ENCODE measurements at places on chromosomes 12 and 14.

DNA sequence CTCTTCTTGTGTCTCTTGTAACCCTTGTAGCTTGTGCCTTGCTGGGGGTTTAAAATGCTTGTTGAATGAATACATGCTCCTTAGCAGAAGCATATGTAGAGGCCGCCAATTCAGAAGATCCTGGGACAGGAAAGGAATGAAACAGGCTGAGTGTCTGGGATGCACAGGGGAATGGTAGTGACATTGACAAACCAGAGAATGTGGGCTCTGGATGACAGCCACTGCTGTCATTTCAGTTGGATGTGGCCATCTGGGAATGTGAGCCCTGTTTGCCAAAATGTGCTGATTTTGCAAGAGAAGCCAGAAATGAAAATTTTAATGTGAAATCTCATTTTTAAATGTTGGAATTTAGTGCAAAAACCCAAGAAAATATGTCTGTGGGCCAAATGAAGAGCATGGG lies 136.8 kb downstream of the DACT1 start:
- DNase-seq = no peak

DNA sequence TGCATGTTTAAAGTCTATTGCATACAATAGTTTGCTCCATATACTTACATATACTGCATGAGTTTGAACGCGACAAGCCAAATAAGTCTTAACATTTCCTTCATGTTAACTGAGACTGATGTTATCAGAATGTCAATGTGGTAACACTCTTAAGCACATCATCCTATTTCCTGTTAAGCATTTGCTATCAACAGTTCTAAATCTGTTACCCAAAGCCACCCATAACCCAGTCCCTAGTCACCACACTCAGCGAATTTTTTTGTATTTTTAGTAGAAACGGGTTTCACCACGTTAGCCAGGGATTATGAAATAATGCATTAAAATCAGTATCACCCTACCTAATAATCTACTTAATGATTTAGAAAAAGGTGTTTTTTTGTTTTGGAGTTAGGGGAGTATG lies 39.4 kb downstream of the HNRNPC start:
- DNase-seq = no peak

GRCh38 chr12:123126294-123127181 lies 24.4 kb downstream of the PITPNM2 start:
- DNase-seq = no peak

DNA sequence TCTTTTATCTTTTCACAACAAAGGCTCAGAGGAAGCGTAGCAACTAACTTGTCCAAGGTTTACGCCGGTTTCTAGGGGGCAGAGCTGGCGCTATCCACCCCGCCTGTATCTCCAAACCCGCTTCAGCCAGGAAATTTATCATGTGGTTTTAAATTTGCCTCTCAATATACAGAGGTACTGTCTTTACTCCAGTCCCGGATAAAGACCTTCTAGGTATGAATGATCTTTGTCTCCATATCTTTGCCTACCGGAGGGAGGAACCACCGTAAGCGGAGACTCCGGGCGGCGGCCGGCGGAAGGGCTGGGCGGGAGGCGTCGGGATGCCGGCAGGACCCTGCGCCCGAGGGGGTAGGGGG lies 693 bp upstream of the RIMKLB start:
- no peak for DNase-seq

GRCh38 chr12:120136093-120136770 lies 19.7 kb upstream of the RAB35 start:
- no peak for DNase-seq

- no peak for DNase-seq
Measured at GRCh38 chr12:38157933-38158401, 158.6 kb upstream of the ALG10B start.

DNA sequence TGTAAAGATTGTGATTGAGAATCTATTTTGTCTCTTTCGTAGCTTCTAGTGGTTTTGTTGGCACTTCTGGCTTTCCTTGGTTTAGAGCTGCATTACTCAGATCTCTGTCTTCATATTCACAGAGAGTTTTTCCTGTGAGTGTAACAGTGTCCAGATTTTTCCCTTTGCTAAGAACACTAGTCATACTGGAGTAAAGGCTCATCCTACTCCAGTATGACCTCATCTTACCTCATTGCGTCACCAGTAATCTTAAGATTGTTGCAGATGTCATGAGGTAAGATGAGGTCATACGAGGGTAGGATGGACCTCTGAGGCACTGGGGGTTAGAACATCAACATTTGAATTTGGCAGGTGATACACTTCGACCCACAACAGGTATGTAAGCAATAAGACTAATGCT lies 461.2 kb downstream of the FLRT2 start:
- no peak for DNase-seq

DNA sequence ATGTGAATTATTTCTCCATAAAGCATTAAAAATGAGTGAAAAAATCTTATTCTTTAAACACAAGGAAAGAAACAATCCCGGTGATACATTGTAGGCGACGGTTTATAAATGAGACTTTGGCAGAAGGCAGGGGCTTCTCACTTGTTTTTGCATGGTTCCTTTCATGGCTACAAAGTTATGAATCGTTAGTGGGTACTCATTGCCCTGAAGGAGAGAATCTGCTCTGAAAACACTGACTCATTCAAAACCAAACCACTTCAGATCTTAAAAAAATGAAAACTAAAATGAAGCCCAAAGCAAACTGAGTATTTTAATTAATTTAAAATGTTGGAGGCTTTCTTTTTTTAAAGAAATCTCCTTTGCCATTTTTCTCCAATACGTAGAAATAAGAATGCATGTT lies 41.4 kb upstream of the AMIGO2 start:
- no peak for DNase-seq

DNA sequence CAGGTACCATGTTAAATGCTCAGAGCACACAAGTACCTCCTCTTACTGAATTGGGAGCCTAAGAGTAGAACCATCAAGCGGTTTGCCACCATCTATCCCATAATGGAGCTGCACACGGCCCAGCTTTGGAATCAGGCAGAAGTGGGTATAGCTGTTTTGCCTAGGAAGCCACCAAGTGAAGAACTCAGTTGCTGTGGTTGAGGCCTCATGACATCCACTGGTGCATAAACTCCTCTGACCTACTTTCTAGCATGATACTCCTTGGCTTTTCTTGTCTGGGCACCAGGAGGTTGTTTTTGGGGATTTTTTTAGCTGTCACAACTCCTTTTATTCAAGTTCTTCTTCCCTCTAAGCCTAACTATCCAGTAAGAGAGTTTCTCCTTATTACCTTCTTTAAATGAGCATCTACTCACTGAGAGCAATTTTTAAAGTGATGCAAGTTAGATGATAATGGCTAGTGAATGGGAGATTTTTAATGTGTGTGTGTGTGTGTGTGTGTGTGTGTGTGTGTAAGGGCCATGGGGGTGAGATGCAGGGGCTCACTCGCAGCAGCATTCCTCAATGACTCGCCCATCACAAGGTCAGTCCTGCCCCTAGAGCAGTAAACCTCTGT lies 20.9 kb upstream of the KRAS start:
- no peak for DNase-seq
